ENCODE measurements at places on chromosomes 5 and 9.

- DNase-seq, result no peak
Measured at GRCh38 chr5:123112196-123112595, 23.2 kb downstream of the PRDM6 start.

- no peak for DNase-seq
Measured at GRCh38 chr9:71937898-71938297, 26.5 kb downstream of the C9orf85 start.

DNA sequence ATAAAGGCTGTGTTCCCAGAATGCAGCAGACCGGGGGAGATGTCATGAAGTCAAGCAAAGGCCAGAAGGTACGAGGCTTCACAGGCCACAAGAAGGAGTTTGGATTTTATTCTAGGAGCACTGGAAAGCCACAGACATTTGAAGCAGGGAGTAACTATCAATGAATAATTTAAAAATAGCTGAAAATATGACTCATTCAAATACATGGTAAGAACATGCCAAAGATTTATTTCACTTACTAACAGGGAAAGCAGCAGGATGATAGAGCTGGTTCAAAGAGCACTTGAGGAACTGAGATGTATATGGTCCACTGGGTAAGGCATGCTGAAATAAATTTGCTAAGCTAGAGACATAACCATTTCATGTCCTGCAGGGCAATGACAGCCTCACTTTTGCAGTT, 53.2 kb downstream of the MSX2 start:
- no peak for DNase-seq

GRCh38 chr5:149550268-149550583, 1.0 kb downstream of the CSNK1A1 start:
- no peak for DNase-seq

DNA sequence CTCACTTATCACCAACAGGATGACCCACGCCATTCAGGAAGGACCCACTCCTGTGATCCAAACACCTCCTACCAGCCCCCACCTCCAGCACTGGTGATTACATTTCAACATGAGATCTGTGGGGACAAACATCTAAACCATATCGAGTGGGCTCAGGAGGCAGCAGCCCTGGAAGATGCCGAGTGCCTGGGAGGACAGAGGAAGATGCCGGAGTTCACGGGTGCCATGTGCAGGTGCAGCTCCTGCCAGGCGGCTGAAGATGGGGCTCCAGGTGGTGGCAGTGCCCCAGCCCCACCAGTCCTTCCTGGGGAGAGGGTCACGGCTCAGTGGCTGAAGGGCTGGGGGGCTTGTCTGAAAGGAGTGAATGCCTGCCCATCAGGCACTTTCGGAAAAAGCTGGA, 6.1 kb upstream of the CEP72 start:
- no peak for DNase-seq

DNA sequence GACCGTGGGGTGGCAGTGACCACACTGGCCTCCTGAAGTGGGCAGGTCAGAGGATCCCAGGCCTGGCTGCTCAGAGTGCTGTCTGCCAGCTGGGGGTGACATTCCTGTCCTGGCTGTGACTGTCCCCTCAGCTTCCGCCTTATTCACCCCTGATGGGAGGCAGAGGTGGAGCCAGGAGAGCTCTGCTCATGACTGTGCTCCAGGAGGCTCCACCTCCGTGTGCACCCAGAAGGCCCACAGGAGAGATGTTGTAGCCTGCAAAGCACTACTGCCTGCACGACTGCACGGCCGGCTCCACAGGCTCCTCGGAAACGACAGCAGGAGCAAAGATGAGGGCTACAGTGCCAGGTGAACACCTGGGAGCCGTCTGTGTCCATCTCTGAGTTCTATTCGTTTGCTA, 60.9 kb downstream of the ROPN1L start:
- no peak for DNase-seq
